ENCODE measurements at places on chromosomes 1 and 21.

DNA sequence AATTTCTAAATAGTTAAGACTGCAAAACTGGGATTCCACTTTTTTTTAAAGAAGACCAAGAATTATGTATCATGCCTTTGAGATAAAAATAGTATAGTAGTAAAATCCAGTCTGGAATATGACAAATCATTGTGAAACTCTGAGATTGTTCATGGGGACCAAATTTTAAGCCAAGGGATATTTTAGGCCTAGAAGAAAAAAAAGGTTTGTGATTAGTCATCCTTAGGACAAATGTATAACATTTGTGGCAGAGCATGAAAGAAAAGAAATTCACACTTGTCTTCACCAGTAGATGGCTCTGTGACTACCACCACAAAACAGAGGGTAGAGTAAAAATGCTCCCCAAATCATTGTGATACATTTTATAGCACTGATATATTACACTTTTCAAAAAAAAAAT lies 226.1 kb downstream of the KCTD3 start:
- no peak for DNase-seq

DNA sequence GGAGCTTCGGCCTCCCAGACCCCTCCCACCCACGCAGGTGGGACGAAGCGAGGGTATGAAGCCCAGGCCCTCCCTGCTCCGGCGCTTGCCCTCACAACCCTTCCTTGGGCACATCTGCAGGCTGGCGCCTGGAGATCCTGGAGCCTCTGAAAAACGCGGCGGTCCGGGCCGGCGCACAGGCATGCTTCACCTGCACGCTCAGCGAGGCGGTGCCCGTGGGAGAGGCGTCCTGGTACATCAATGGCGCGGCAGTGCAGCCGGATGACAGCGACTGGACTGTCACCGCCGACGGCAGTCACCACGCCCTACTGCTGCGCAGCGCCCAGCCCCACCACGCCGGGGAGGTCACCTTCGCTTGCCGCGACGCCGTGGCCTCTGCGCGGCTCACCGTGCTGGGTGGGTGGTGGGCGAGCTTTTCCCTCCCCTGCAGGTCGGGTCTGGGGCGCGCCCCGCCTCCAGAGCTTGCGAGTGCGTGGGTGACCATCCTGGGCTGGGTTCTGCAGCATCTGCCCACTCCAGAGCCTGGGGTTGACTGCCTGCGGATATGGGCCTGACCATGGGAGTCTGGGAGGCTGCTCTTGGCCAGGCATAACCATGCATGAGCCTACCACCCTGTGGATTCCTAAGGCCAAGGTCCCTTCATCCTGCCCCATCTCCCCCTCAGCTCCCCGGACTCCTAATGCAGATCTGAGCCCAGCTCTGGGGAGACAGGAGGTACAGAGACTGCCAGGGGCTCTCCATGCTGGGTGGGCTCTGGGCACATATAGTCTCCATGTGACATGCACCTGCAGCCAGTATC lies 89.8 kb downstream of the TRIM11 start:
- DNase-seq = no peak

DNA sequence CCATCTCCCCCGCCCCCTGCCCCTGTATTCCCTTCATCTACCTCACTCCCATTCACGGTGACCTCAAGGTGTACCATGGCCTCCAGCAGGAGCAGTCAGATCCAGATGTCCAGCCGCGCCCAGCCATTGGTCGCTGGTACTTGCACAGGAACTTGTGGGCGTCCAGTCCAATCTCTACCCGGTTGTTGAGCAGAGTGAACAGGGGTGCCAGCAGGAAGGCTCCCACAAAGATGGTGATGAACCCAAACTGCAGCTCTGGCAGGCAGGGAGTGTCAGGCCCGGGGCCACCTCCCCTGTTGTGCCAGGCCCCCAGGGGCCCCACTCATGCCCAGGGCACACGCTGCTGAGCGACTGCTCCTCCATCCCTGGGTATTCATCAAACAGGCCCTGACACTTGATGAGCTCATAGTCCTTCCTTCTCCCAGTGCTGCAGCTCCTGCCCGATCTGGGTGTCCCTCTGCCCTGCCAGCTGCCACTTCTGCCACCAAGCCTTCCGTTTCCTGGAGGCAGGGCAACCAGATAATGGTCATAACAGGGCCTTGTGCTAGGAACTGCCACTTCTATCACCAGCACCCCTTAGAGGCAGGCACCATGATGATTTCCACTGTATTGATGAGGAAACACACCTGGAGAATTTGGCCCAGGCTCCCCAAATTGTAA lies 5.7 kb upstream of the ARHGEF19 start:
- DNase-seq = no peak

- DNase-seq = no peak
Measured at GRCh38 chr1:26553942-26554682, 24.6 kb downstream of the RPS6KA1 start.

- peak; percentile 86 for DNase-seq
Measured at GRCh38 chr1:99969729-99970621, at the start of gene SLC35A3. TSS of gene SLC35A3 (plus strand) at chr1:99969996. CDS start at chr1:99993555, 23,559 bp downstream.

DNA sequence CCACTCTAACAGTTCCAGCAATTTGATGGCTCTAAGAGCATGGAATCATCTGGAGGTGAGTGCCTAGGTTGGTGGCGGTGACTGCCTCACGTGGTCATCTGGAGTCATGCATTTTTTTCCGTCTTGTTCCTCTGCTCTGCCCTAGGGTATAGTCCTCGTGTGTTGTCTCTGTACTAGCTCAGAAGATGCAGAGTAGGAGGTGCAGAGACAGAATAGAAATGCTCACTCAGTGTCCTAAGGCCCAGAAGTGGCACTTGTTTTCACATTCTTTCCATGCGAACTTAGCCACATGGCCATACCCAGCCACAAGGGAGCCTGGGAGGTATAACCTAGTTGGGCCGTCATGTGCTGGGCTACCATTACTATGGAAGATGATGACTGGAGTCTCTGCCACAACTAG lies 30.3 kb downstream of the DYRK1A start:
- DNase-seq = no peak

GRCh38 chr1:204340081-204340889 lies 19.4 kb downstream of the PLEKHA6 start:
- no peak for DNase-seq

DNA sequence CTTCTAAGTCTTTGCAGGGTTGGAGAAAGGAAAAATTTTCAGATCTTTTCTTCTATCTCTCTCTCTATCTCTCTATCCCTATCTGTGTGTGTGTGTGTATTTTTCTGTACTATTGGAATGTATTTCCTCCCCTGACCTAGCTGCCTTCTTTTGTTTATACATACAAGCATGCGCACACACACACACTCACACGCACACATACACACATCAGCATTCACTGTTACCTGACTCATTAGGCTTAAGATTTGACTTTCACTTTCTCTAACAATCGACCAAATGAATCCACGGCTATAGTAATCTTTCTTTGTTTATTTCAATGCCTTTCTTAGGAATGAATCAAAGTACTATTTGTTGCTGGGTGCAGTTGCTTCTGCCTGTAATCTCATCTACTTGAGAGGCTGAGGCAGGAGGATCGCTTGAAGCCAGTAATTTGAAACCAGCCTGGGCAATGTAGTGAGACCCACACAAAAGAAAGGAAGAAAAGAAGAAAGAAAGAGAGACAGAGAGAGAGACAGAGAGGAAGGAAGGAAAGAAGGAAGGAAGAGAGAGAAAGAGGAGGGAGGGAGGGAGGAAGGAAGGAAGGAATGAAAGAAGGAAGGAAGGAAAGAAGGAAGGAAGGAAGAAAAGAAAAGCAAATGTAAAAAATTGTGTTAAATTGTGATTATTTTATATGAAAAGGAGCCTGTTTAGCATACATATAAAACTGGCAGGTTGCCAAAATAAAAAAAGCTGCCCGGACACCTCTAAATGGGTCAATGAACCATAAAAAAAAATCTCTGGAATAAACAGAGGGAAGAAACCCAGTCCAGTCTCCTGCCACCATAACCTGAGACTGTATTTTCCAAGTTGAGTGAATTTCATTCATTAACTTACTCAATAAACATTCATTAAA lies 206.8 kb downstream of the ZNF326 start:
- no peak for DNase-seq

GRCh38 chr1:18409609-18410237 lies 71.0 kb upstream of the KLHDC7A start:
- no peak for DNase-seq

DNA sequence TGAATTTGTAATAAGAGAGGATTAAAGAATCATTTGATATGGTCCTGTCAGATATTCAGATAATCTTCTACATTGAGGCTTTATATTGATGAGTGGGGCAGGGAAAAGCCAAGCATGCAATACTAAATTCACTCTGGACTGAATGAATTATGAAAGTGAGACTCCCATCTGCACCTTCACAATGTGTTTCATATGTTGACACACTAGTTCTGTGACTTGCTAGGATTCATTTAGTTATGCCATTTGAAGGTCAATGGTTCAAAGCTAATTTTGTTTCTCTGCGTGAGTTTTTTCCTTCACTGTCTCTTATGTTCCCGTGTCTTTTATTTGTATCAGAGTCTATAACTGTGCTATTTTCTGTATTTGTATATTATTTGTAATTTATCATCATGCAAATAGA lies 1332.5 kb downstream of the KCNT2 start:
- no peak for DNase-seq

- DNase-seq = peak; percentile 62
Measured at GRCh38 chr1:243849421-243850201, 432 bp downstream of the AKT3 start.

- no peak for DNase-seq
Measured at GRCh38 chr1:14498839-14499238, 99.6 kb upstream of the KAZN start.

DNA sequence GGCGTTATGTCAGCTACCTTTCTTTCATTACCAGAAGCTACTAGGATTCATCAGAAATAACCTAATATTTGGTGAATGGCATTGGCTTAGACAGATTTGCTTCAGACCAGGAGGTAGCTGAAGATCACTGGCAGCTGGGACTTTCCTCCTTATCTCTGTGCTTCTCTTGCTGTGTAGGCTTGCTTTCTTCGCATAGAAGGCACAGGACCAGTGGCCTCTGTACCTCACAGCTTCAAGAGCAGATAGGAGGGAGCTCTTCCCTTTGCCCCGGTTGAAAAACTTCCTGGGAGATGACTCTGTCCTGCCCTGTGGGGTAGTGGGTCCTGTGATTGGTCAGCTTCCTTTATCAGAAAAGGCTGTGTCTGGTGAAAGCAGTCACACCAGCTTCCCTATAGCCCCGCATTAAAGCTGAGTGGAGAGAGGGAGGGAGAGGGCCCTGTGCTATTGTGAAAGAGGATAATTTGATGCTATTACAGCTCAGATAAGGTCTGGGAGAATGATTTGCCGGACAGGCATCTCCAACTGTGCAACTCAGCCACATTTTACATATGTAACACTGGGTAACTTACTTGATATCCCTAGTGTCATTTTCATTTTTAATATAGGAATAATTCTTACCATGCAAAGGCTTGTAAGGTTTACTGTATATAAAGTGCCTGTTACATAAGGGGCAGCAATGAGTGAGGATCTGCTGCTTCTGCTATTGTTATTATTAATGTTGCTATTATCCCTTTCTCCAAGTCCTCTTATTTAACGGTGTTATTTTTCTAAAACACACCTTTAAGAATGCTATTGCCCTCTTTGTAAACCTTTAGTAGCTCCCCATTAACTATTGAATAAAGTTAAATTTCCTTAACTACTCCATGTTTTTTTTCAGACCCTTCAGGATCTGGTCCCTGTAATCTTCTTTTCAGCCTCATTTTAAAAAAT lies 31.6 kb downstream of the OSBPL9 start:
- DNase-seq = no peak

DNA sequence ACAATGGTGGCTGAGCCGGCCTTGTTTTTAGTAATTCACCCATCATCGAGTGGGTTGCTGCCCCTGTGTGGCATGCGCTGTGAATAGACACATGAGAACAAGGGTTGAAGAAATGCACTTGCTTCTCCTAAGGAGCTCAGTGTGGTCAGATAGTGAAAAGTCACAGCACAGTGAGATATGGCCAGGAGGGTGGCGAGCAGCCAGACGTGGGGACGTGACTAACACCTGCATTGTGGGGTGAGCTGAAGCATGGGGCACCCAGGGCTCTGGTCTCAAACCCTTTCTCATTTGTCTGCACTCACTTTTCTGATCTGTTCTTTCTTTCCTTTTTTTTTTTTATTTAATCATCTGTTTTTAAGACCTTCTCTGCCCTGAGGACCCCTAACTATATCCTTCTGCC lies 13.5 kb downstream of the MTARC1 start:
- DNase-seq = no peak

GRCh38 chr1:231550448-231550781 lies 21.9 kb downstream of the TSNAX start:
- no peak for DNase-seq

GRCh38 chr1:27519331-27520258 lies 29.6 kb upstream of the WASF2 start:
- DNase-seq = no peak

GRCh38 chr1:231691618-231692259 lies 65.1 kb downstream of the DISC1 start:
- DNase-seq = no peak

DNA sequence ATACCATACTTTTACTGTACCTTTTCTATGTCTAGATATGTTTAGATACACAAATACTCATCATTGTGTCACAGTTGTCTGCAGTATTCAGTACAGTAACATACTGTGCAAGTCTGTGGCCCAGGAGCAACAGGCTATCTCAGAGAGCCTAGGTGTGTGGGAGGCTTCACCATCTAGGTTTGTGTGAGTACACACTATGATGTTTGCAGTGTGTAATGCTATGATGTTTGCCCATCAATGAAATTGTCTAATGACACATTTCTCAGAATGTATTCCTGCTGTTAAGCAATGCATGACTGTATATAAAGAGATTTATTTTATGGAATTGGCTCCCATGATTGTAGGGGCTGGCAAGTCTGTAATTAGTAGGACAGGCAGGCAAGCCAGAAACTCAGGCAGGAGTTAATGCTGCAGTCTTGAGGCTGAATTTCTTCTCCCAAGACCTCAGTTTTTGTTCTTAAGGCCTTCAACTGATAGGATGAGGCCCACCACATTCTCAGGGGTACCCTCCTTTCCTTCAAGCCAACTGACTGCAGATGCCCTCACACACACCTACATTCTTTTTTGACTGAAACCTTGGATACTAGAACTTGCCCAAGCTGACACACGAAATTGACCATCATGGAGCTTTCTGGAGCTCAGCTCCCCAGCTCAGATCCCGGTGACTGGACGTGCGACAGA lies 7.7 kb upstream of the AGTRAP start:
- no peak for DNase-seq

DNA sequence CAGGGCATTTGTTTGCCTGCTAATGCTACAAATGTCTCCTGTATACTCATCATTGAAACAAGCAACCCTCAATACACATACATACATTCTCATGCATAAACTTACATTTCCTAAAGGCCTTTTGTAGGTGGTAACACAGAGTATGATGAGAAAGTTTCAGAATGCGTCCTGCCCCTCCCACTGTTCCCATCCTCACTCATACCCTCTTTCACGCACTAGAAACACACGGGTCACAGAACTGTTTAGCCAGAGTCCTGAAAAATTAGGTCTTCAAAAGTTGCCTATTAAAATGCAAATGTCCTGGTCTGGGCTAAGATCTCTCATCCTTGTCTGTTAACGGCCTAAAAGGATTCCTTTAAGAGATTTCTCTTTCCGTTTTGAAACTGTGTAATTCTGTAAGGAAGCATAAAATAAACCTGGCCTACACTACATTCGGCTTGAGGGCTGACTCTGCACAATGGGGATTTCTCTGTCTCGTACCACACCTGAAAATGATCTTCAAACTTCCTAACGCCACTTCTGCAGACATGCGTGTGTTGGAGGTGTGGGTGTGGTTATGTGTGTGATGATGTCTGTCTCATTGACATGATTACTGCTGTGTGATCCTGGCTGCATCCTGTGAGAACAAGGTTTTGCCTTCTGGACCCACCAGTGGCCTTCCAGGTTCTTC lies 5.3 kb upstream of the FCER1A start:
- DNase-seq = no peak

- no peak for DNase-seq
Measured at GRCh38 chr1:48048980-48049379, 51.8 kb upstream of the TRABD2B start.

GRCh38 chr21:46304955-46305354 lies 18.7 kb downstream of the C21orf58 start:
- no peak for DNase-seq
